ENCODE measurements at places on chromosomes 2 and 18. TPM values are rescaled to one million over a fixed set of nuclear protein-coding genes. Genes with fewer than 3 reads are reported as not detected.

GRCh38 chr2:54522624-54523281 is 66.6 kb downstream of the SPTBN1 start:
- peak; percentile 45 for DNase-seq

DNA sequence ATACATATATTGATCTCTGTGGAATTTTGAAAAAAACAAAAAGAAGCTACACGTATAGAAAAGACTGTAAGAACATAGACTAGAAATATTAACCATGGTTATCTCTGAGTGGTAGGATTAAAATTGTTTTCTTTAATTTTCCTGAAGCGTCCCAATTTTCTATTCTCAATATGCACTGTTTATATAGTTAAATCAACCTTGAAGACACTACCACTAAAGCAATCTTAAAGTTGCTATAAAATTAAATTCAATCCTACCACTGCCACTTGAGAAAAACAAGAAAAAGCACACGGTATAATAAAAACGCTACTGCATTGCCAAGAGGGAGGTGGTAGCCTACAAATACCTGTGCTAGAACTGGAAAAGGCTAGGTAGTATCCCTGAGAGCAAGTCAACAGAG is 47.2 kb downstream of the TRIP12 start:
- DNase-seq: no peak

DNA sequence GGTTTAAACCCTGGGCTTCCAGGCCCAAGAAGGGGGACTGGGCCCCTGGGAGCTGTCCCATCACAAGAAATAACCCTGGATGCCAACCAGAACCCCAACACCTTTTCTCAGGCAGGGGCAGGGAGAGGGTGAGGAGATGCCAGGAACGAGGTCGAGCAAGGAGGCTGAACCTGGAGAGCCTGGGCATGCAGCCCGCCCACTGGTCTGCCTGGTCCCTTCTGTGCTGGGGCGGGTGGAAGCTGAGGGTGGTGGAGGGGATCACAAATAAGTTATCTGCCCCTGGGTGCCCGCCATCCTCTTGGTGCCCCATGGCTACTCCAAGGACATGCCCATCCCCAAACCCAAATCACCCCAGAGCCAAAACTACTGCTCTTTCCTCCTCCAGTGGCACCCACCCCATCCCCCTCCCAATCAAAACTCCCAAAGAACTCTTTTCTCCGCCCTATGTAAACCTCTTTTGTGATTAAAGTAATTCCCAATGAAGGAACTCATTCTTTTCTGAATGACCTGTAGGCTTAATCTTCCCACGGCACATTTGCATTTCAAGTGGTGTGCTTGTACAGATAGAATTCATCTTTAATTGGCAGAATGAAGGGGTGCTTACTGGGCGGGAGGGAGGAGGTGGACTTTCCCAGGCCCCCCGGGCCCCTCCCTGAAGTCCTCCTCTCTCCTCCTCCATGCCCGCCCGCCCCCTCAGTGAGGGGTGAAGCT is 47.9 kb downstream of the EFR3B start:
- DNase-seq: no peak

SCN1A gene
- 0.27 TPM for polyA plus RNA-seq

GRCh38 chr2:232925153-232925820 is 55.2 kb downstream of the SNORC start:
- DNase-seq: no peak

- DNase-seq: no peak
These were observed 92.5 kb upstream of the CRACDL start for GRCh38 chr2:99028558-99028957.

- DNase-seq: no peak
These were observed 10.3 kb downstream of the ALPI start for GRCh38 chr2:232466221-232466620.

DNA sequence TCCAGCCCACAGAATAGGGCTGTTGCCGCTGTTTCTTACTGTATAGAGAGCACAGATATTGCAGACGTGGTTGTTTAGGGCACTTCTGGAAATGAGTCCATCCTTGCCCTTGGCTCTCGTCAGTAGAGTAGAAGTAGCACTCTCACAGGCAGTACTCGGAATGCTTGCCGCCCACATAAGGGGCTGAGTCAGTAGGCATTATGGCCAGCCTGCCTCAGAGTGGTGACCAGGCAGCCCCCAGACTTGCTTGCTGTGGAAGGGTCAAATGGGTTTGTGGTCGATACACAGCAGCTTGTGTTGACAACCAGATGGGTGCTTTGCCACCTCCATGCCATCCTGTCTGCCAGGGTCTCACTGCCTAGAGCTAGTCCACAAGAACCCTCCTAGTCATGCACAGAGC is 38.7 kb downstream of the PLEKHB2 start:
- DNase-seq: no peak

LRRC30 gene
- not detected for polyA plus RNA-seq

- no peak for DNase-seq
These were observed 124.1 kb upstream of the LGALSL start for GRCh38 chr2:64329848-64330247.
